CD4-positive, alpha-beta memory T cell (primary cell): ENCODE measurements at places on chromosomes 1 and 21.

- DNase-seq, result no peak
These were observed 10.1 kb upstream of the ACTRT2 start for GRCh38 chr1:3011127-3011526.

DNA sequence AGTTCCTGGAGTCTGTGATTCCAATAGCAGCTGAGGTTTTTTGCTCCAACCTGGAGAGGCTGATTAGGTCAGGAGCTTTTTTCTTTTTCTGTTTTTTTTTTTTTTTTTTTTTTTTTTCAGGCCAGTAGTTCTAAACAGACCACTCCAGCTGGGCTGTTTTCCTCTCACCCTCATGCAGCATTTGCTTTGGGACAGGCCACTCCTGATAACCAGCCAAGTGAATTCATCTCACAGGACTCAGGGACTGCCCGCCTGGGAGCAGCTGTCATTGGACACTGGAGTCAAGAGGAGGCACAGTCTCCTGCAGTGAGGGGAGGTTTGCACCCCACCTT lies 22.9 kb downstream of the PLXNA2 start:
- no peak for DNase-seq

DNA sequence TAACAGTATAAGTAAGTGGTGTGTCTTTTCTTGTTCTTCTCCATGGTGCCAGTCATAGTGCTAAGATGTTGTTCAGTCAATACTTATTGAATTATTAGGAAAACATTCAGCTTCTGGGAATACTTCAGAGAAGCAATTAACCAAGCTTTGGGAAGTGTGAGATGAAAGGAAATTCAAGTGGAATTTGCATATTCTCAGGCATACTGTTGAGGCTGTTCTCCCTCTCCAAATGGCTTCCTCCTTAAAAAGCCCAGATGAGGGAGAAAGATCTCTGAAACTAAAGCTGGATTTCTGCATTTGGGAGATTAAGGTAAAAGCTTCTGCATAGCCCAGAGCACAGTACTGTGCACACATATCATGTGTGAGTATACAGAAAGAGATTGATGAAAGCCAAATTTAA lies 73.4 kb downstream of the MACF1 start:
- DNase-seq, result no peak

GRCh38 chr1:41051022-41051421 lies 29.5 kb upstream of the SLFNL1 start:
- DNase-seq, result no peak

DNA sequence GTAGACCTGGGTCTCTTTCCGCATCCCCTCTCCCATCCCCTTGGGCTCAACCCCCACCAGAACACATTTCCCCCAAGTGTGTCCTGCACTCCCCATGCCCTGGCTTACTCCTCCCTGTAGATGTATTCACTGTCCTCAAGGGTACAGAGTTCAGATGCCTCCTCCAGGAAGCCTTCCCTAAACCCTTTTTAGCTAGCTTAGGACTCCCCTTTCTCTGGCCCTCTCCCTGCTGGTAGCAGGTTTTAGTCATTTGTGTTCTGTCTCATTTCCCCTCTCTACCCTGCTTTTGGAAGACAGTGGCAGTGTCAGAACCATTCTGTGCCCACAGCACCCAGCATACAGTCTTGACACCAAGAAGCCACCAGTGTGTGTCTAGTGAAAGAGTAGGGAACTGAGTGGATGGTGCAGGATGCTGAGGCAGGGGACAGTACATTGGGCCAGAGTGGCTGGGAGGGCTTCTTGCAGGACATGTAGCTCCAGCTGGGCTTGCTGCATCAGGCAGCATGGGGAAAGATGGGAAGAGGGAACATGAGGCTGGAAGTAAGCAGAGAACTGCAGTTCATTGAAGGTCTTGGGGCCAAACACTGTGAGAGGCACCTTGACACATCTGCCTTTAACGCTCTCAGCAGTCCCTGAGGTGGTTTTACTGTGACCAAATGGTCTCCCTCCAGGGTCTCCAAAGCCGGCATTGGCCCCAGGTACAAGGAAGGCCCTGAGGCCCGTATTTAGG lies 2.5 kb downstream of the FOXO6 start:
- DNase-seq, result no peak

- no peak for DNase-seq
These were observed 75.9 kb upstream of the SAMD13 start for GRCh38 chr1:84225646-84226045.

DNA sequence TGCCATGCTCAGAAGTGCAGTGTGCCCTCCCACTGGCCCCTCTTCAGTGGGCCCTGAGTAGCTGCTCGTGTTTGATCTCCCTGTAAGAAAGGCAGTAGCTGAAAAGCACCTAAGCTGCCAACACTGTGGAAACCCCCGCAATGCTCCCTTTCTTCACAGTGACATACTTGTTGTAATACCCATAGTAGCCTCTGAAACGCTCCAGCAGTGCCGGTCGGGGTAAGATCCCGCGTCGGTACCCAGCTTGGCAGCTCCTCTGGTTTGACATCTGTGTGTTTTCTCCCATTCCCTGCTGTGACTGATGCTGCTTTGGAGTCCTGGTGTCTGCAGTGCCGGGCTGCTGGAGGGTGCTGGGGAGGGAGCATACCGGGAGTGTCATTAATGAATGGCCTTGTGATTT lies 3.6 kb downstream of the CHAF1B start:
- no peak for DNase-seq

DNA sequence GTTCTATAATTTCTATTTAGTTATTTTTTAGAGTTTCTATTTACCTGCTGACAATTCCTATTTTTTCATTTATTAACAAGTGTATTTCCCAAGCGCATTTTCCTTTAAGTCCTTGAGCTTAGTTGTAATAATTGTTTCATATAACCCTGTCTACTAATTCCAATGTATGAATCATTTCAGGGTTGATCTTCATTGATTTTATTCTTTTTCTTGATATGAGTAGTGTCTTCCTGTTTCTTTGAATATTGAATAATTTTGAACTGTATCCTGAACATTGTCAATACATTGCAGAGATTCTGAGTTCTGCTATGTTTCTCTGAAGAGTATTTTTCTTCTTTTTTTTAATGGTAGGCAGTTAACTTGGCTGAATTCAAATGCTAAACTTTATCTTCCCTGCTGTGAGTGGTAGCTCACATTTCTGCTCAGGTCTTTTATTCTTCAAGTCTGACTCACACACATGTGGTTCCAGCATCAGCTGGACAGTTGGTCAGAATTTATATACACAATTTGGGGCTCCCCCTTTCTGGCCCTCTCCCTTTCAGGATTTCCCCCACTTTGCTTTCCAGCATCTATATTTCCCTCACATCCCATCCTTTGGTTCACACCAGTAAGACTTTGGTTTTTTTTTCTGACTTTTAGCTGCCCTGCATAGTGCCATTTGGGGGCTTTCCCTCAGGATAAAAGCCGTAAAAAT lies 54.4 kb upstream of the WDR26 start:
- no peak for DNase-seq

DNA sequence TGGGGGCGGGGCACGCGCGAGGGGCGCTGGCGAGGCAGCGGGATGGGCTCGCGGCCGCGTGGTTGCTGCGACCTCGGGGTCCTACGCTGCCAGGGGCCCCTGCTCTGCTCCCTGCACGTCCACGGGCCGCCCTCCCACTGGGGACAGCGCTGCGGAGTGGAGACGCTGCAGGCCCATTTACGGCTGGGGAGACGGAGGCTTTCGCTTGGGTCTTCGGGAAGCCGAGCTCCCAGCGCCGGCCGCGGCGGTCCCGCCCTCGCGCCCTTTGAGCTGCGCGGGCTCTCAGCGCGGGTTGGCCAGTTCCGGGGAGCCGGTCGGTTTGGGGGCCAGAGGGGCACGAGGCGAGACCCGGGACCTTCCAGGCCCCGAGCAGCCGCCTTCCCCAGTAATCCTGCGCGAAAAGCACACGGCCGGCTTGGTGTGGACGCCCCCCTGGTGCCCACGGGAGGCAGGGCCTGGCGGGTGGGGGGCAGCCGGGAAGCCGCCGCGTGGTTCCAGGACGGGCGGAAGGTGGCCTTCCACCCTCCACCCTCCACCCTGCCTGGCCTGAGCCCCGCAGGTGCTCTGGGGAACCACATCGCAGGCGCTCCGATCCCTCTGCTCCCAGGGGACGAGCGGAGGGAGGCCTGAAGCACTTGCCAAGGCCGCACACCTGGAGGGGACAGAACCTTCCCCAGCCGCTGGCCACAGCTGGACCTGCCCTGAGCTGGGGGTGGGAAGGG lies 570 bp upstream of the PEX10 start:
- no peak for DNase-seq

DNA sequence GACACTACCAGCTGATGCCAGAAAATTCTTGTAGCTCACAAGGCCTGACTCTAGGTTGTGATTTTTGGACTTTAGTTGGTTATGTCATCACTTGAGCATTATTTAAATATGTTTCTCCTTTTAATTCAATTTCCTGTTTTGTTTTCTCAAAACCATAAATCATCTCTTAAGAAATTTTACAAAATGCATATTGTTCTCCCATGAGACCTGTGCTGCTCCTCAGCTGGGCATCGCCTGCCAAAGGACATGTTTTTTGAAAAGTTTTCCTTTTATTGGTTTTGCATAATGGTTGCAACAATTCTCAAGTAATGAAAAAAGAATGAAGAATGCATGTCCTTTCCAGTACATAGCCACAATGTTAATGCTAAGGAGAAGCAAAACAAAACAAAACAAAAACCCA lies 204.7 kb upstream of the LYPLAL1 start:
- no peak for DNase-seq

- DNase-seq, result no peak
These were observed 35.2 kb upstream of the B3GALT2 start for GRCh38 chr1:193221651-193222050.

DNA sequence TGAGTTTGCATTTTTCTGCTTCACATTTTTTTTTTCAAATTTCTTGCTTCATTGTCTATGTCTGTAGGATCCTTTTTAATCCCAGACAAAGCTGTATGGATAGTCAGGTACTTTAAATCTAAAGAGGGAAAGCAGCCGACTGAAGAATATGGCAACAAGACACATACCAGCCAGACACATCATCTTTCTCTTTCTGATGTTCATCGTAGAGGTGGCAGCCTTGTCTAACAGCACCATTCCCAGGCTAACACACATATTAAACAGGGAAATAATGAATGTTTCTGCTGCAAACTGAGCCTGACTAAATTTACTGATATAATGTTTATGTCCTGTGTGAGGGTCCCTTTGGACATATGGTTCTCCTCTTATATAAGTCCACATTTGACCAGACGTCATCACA lies 3.7 kb upstream of the TEKT2 start:
- DNase-seq, result no peak
